ENCODE measurements at places on chromosomes 7 and 10. TPM values are rescaled to one million over a fixed set of nuclear protein-coding genes. Genes with fewer than 3 reads are reported as not detected.

TAC1 gene
- not detected for total RNA-seq

SKIDA1 gene
- 1.9 TPM for total RNA-seq

EN2 gene
- total RNA-seq = 0.08 TPM

SUGCT gene
- 4.1 TPM for total RNA-seq

PNLIPRP2 gene
- total RNA-seq = not detected

ZNF32 gene
- 41.6 TPM for total RNA-seq

CALHM1 gene
- not detected for total RNA-seq

RTKN2 gene
- not detected for total RNA-seq

TSPAN15 gene
- total RNA-seq = 11.0 TPM

CCDC146 gene
- 6.8 TPM for total RNA-seq

TRIM50 gene
- 0.56 TPM for total RNA-seq

NOS3 gene
- 63.9 TPM for total RNA-seq

PIP gene
- total RNA-seq = not detected

ZNF485 gene
- total RNA-seq = 2.0 TPM

OR2A5 gene
- not detected for total RNA-seq

SPDYE1 gene
- not detected for total RNA-seq

HOXA11 gene
- not detected for total RNA-seq

PAPOLB gene
- total RNA-seq = 0.26 TPM

AKR1C4 gene
- total RNA-seq = not detected

TMEM178B gene
- total RNA-seq = 29.9 TPM

PKD2L1 gene
- not detected for total RNA-seq

IL6 gene
- total RNA-seq = 3.3 TPM

RBM20 gene
- total RNA-seq = 44.1 TPM

RET gene
- 6.1 TPM for total RNA-seq

NUTM2A gene
- total RNA-seq = 1.9 TPM

PARD3 gene
- total RNA-seq = 23.1 TPM

TYW1B gene
- total RNA-seq = 1.4 TPM

TBX20 gene
- total RNA-seq = 126 TPM

FAM241B gene
- total RNA-seq = 6.7 TPM

MRC1 gene
- total RNA-seq = 52.1 TPM

RPEL1 gene
- not detected for total RNA-seq

TCF7L2 gene
- 16.3 TPM for total RNA-seq

PIK3CG gene
- total RNA-seq = 3.0 TPM

DDC gene
- total RNA-seq = not detected

PTPN20 gene
- total RNA-seq = 9.7 TPM

MAGI2 gene
- 7.2 TPM for total RNA-seq

MYH16 gene
- not detected for total RNA-seq

BEND7 gene
- 17.9 TPM for total RNA-seq

VGF gene
- not detected for total RNA-seq

Measured in left cardiac atrium (tissue), 4 donors.